NCI-H460 (cell line): ENCODE measurements at places on chromosomes 13 and 19.

- peak; percentile 40 for DNase-seq
Measured at GRCh38 chr19:18649371-18650020, 12.7 kb downstream of the KLHL26 start.

- no peak for DNase-seq
Measured at GRCh38 chr19:937259-937694, 11.4 kb downstream of the ARID3A start.

DNA sequence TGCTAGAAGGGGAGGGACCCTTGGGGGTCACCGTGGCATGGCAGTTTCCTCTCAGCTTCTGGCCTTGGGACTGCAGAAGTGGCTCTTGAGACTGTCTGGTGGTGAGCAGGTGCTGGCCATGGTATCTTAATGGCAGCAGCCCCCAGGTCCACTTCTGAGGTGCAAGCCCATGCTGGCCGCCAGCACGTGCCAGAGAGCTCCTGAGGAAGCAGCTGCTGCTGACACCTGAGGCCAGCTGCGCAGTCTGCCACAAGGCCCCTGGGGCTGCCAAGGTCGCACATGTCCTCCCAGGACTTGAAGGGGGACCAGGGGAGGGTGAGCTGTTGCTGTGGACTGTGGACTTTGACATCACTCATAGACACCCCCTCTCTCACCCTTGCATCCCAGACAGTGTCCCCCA, 48.0 kb downstream of the NFIX start:
- DNase-seq = no peak

- no peak for DNase-seq
Measured at GRCh38 chr13:110341445-110342244, 34.6 kb downstream of the COL4A2 start.

GRCh38 chr13:41099986-41100385, 32.6 kb downstream of the KBTBD6 start:
- no peak for DNase-seq

DNA sequence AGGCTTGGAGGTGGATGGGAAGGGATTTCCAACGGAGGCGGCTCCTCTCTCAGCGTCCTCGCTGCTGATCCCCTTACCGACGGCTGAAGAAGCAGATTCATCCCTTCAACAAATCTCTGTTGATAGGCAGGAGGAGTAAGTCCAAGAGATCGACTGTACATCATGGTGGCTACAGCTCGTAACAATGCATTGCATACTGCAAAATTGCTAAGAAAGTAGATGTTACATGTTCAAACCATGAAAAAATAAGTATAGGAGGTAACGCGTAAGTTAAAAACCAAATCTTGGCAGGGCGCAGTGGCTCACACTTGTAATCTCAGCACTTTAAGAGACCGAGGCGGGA, 468 bp upstream of the SLC39A3 start:
- no peak for DNase-seq

- DNase-seq = no peak
Measured at GRCh38 chr13:35388441-35389355, 87.8 kb downstream of the MAB21L1 start.

DNA sequence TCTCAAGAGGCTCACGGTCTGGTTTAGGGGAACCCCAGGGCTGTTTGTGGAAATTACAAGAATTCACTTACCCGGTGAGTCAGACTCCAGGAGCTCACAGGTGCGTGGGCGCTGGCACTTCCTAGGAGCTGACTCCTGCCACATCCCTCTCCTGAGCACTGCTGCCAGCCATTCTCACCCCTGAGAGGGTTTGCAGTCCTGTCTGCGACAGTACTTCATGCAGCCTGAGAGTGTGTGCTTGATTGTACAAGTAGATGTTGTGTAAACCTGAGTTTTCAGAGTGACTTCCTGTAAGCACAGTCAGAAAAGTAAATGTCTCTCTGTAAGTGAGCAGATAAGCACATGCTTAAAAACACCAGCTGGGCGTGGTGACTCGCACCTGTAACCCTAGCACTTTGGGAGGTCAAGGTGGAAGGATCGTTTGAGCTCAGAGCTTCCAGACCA, 8.1 kb downstream of the MRPL4 start:
- DNase-seq = no peak

- peak; percentile 2 for DNase-seq
Measured at GRCh38 chr13:99124794-99125316, 75.8 kb upstream of the UBAC2 start.

DNA sequence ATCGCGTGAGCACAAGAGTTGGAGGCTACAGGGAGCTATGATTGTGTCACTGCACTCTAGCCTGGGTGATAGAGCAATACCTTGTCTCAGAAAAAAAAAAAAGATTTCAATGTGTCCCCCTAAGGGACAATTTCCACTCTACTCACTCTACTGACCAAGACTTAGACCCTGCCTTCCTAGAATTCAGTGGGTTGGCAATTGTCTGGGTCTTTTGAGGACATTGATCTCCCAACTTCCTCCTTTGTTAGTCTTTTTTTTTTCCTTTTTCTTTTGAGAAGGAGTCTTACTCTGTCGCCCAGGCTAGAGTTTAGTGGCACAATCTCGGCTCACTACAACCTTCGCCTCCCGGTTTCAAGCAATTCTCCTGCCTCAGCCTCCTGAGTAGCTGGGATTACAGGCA, 2.2 kb downstream of the SPTBN4 start:
- DNase-seq = no peak

- peak; percentile 90 for DNase-seq
Measured at GRCh38 chr19:47243776-47244547, 12.4 kb upstream of the CCDC9 start.

- DNase-seq = no peak
Measured at GRCh38 chr13:67225252-67226159, 4.6 kb downstream of the PCDH9 start.

GRCh38 chr13:49044008-49044407, 68.3 kb downstream of the FNDC3A start:
- DNase-seq = no peak

- DNase-seq = no peak
Measured at GRCh38 chr13:99045396-99045795, 67.5 kb upstream of the DOCK9 start.

DNA sequence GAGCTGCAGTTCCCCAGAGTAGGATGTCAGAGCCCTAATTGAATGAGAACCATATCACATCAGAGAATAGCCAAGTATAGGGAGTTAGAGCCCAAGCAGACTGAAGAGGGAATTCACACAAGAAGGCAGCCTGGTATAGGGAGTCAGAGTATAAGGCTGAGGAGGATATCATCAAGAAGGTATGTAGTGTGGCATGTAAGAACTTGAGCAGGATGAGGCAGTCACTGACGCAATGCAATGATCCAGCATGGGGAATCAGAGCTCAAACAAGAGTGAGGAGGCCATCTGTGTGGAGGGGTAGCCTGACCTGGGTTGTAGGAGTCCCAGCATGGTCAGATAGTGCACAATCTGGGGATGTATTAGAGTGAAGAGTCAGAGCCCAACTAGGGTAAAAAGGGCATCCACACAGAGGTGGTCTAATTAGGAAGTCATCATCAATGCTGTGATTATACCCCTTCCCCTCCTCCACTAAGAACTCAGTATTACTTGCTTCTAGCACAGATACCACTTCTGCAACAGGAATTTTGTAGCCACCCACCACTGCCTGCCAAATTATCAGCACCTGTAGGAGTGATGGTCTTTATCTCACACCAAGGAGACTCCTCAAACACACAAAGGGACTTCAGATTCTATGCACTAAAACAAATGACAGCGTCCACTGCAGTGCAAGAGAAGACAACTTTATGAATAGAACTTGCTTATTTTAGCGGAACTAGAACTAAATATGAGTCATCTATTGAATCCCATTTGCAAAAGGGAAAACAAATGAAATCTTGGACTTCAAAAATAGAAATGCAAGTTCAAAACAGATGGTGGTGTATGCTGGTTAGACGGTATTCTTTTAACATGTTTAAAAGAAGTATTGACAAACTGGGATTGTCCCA, 107.2 kb downstream of the FNDC3A start:
- DNase-seq = no peak

- DNase-seq = no peak
Measured at GRCh38 chr13:111233080-111233479, 87.4 kb upstream of the TEX29 start.

DNA sequence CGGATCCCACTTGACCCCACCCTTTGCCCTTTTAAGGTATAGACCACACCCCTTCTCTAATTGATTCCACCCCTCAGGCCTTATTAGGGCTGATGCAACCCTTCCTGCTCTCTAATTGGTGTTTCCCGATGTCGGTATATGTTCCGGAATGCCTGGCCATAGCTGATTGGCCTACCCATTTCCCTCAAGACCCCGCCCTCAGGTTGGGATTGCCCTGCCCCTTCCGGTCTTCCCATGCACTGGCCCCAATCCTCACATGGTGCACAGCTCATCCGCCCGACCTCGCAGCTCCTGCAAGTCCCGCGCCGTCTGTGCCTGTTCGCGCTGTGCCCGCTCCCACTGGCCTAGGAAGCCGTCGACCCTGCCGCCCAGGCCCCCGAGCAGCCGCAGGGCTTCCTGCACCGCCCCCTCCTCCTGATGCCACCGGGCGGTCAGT, 18.1 kb downstream of the TSKS start:
- DNase-seq = no peak

- DNase-seq = peak; percentile 13
Measured at GRCh38 chr13:111900390-111901131, 166.4 kb upstream of the SOX1 start.

DNA sequence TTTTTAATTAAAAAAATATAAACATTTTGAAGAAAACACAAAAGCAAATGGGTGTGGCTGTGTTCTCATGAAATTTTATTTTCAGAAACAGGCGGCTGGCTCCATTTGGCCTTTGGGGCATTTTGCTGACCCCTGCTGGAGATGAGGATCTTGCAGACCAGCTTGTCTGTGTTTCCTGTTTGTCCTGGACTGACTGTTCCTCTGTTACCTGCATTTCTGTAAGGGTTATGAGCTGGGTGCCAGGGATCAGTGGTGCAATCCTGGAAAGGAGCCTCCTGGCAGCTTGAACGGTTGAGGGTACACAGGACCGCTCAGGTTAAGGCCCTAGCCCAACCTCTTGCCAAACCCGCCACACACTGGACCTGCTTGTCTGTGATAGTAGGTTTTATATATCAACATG, 49.9 kb downstream of the ZNF787 start:
- no peak for DNase-seq

- no peak for DNase-seq
Measured at GRCh38 chr19:19737559-19738332, 4.8 kb upstream of the ZNF14 start.

GRCh38 chr19:35755550-35756376, 1.1 kb downstream of the HSPB6 start:
- DNase-seq = peak; percentile 42

DNA sequence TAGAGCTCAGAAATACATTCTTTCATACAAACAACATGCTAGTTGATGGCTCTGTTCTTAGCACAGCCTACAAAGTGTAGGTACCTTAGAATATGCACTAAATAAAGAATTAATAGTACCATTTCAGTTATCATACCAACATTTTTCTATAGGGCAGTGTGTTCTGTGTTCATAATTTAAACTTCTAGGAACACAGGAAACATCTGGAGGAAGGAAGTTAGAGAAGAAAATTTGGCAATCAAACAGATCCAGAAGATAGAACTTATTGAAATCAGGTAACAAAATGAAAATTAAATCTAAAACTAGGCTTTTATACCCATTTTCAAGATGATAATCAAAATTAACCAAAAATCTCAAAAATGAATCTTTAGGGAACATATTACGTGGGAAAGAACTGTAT, 527.5 kb downstream of the DCT start:
- DNase-seq = no peak

DNA sequence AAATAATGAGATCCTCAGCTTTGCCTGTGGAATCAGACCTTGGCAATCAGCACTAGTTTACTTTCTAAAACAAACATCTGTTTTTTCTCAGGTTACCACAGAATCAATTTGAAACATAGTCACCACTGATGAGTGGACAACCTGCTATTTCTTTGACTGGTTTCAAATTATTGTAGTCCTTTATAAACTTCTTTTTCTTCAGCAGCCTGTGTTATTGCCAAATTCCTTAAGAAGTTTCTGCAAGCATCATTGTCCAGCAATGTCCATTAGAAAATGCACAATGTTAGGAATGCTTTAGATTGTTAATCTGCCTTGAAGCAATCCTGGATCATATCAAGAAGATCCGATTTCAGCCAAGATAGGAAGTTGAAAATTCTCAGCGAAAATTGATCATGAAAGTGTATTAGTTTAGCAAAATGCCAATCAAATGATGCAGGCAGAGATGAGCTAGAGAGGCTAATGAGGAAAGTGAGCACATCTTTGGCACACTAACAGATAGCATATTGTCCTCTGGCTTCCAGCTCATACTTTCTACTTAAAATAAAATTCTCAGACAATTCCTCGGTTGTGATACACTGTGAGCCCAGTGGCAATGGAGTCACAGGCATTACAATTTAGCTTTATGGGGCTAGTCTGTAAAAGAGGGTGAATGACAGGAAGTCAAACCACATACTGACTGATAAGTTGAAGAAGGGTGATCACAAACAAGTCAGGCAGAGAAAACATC, 270.6 kb downstream of the SLITRK6 start:
- no peak for DNase-seq

GRCh38 chr19:30158893-30159245, 213.3 kb upstream of the ZNF536 start:
- DNase-seq = no peak

DNA sequence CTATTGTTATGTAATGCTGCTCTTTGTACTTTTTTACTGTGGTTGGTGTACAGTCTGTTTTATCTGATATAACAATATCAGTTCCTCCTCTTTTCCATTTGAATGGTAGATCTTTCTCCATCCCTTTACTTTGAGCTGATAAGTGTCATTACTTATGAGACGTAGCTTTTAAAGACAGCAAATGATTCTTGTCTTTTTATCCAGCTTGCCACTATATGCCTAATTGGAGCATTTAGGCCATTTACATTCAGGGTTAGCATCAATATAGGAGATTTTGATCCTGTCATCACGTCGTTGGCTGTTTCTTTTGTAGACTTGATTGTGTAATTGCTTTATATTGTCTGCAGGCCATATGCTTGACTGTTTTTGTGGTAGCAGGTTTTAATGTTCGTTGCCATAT, 894.2 kb upstream of the ATXN8OS start:
- DNase-seq = no peak

- DNase-seq = no peak
Measured at GRCh38 chr13:30736461-30737320, 1.3 kb downstream of the ALOX5AP start.

DNA sequence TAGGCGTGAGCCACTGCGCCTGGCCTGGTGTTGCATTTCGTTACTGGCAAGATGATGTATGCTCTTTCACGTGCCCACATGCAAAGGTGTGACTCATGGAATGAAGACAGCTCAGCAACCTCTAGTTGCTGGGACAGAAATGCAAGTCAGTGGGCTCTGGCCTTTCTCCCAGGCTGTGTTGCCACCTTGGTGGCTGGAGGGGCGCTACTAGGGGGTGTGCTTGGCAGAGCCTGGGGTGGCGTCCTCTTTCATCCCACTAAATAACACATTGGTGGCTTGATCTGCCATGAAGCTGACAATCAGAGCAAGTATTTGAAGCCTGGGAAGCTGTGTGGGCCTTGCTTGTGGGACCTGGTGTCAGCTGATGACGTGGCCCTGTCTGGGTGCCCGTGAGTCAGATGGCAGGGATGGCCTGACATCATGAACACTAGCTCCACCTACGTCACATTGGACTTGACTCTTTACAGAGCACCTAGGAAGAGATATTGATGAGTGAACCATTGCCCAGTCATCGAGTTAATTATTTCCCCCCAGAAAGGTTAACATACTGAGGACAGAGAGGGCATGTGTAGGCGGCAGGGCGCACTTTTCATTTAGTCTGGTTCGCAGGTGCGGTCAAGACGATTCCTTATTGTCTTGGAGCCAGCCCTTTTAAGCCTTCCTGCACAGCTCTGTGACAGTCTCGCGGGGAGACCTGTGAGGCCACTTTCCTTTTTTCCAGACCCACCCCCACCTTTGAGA, 154.2 kb downstream of the TM9SF2 start:
- DNase-seq = no peak
